Stimulated activated CD8-positive, alpha-beta memory T cell treated with anti-CD3 and anti-CD28 coated beads, Interleukin-4, amount 100 ng/mL, for 1 hour (primary cell): ENCODE measurements at places on chromosomes 7 and 10.

DNA sequence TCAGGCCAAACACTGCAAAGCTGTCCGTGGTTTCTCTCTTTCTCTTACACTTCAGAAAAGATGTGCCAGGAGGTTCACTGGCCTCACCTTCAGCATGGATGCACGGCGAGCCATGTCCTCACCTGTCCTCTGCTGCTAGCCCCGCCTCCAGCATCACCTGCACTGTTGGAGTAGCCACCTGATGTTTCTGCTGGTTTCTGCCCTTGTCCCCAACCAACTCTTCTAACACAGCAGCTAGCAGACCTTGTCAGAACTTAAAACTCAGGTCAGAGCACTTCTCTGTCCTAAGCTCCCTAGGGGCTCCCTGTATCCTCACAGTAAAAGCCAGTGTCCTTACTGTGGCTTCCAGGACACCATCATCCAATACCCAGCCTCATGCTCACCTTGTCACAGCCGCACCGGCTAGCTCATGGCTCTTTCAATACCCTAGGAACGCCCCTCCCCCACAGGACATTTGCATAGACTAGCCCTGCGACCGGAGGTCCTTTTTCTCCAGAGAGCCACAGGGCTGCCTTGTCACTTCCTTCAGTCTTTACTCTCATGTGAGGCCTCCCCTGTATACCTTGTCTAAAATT is 15.2 kb downstream of the PALD1 start:
- no peak for DNase-seq

GRCh38 chr10:131804551-131805295 is 96.1 kb upstream of the PPP2R2D start:
- no peak for DNase-seq

- no peak for DNase-seq
Observed at GRCh38 chr10:58517081-58517480, 4.4 kb downstream of the BICC1 start.

DNA sequence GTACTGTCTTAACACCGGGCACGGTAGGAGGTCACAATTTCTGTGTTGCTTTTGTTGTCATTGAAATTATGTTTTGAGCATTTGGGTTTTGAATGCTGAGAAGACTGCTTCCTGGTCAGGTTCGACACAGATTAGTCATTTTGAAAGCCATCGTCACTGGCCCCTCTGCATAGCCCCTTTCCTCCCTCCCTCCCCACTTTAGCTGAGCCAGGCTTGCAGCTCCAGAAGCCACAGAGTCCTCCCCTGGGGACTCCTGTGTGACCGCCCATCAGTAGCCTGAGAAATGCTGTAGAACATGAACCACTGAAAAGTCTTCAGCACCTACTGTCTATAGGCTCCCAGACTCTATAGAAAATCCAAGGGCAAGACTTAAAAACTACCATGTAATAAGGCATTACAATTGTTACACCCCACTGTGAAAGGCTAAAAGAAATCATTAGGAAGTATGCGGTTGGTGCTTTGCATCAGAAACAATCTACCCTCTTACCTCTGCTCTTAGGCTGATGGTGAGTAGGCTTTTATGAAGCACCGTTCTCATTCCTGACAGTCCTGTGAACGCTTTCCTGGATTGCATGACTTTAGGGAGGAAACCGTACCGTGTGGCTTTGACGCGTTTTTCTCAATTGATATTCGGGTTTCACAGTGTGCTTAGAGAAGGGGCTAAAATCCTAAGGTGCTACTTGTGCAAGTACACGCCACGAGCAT is 24.8 kb downstream of the JCAD start:
- DNase-seq: no peak

DNA sequence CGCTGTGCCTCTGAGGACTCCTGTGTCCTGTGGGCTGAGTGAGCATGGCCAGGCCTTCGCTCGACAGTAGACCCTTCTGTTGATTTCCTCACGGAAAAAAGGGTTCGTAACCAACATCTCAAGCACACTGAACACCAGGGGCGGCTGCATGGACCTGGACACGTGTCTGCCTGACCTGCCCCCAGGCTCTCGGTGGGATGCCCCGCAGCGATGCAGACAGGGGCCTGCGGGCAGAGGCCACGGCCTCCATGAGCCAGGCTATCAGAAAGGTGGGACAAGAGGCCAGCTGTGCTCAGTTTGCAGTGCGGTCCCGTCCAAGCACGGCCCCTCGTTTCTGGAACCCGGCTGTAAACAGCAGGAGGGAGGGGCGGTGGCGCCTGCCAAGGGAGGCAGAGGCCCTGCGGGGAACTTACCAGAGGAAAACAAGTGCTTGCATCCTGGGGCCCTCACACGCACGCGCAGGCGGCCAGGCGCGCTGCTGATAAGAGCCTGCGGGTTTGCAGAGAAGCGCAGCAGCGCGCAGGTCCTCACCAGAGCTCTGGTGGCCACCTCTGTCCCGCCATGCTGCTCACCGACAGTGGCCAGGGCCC is 10.6 kb downstream of the GPR146 start:
- no peak for DNase-seq

GRCh38 chr7:105673367-105674084 is 92.2 kb upstream of the EFCAB10 start:
- DNase-seq: no peak

DNA sequence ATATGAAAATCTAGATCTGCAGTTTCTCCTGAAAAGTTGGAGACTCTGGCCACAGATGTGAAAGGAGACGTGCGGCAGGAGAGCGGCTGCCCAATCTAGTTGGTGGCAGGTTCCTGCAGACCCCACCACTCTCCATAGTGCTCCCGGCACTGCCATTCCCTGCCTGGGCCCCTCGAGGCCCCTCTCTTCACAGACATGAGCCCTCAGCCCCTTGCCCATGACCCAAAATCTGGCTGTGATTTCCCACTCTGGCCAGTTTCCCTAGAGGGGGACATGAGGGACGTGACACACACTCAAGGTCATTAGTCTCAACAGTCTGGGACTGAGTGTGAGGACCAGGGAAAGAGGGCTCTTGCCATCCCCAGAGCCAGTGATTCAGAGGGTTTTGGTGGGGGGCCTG is 138.7 kb downstream of the PTPN20 start:
- no peak for DNase-seq

DNA sequence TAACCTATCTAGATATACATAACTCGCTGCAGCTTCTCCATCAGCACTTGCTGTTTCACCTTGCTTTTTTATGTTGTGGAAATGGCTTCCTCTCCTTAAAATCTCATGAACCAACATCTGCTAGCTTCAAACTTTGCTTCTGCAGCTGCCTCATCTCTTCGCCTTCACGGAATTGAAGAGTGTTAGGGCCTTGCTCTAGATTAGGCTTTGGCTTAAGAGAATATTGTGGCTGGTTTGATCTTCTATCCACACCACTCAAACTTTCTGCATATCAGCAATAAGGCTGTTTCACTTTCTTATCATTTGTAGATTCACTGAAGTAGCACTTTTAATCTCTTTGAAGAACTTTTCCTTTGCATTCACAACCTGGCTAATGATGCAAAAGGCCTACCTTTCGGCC is 49.2 kb upstream of the AGR3 start:
- DNase-seq: no peak
